Upper lobe of right lung (tissue), 1 donor: ENCODE measurements at places on chromosomes 16 and 17. TPM values are rescaled to one million over a fixed set of nuclear protein-coding genes. Genes with fewer than 3 reads are reported as not detected.
A peak's percentile ranks its signal among the peaks of the same experiment; 100 is the strongest.

- H3K27ac ChIP-seq, result peak overlapping the region; percentile 74
- peaks cover 53% of the 10 kb centered on the region for H3K4me1 ChIP-seq
- DNase-seq, result no peak
Measured at GRCh38 chr16:20910781-20911321, 10.3 kb downstream of the LYRM1 start.

GRCh38 chr17:4098521-4099209, 44.2 kb downstream of the ZZEF1 start:
- no peaks in the 10 kb centered on the region for H3K27me3 ChIP-seq
- DNase-seq, result no peak
- peaks cover 76% of the 10 kb centered on the region for H3K36me3 ChIP-seq
- H3K27ac ChIP-seq, result no peak overlapping the region
- peaks cover 16% of the 10 kb centered on the region for H3K4me1 ChIP-seq

DNA sequence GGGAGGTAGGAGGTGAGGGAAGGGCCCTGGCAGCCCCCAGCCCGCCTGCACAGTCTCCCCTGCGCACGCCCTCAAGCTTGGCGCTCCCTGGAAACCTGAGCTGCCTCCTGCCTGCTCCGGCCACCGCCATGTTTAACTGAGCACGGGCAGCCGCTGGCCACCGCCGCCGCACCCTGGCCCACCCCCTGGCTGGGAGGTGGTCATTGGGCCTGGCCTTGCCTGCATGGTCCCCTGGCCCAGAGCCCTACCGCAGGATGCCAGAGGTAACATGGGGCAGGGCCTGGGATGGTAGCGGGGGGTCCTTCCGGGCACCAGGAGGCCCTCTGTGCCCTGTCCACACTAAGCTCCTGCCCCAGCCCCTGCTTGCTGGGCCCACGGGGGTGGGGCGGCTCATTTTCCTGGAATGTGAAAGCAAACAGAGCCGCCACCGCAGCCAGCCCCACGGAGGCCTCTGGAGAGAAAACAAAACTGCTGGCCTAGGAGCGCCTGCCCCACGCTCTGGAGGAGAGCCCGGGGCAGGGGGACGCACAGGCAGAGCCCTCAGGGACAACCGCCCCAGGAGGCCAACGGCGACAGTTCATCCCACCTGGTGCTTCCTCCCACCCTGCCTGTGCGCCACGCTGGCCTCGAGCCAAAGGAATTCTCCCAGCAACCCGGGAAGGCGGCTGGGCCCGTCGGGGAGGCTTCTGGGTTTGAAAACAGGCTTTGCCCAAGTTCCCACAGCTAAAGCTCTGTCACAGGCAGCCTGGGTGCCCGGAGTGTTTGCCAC, 8.9 kb downstream of the NHERF2 start:
- H3K4me1 ChIP-seq, result peaks cover 85% of the 10 kb centered on the region
- H3K4me3 ChIP-seq, result peak overlapping the region; percentile 45
- peaks cover 27% of the 10 kb centered on the region for H3K36me3 ChIP-seq
- H3K27ac ChIP-seq, result peak overlapping the region; percentile 94
- H3K27me3 ChIP-seq, result no peaks in the 10 kb centered on the region

- H3K36me3 ChIP-seq, result peaks cover 28% of the 10 kb centered on the region
- H3K27ac ChIP-seq, result no peak overlapping the region
- H3K4me1 ChIP-seq, result no peaks in the 10 kb centered on the region
- DNase-seq, result no peak
- no peaks in the 10 kb centered on the region for H3K27me3 ChIP-seq
- no peak overlapping the region for H3K4me3 ChIP-seq
Measured at GRCh38 chr17:32385971-32386370, 36.0 kb downstream of the ZNF207 start.

- H3K27ac ChIP-seq, result no peak overlapping the region
- DNase-seq, result no peak
- no peaks in the 10 kb centered on the region for H3K36me3 ChIP-seq
- H3K4me1 ChIP-seq, result no peaks in the 10 kb centered on the region
- H3K27me3 ChIP-seq, result peaks cover 21% of the 10 kb centered on the region
- no peak overlapping the region for H3K4me3 ChIP-seq
Measured at GRCh38 chr17:45715787-45716186, 68.3 kb upstream of the CRHR1 start.

DNA sequence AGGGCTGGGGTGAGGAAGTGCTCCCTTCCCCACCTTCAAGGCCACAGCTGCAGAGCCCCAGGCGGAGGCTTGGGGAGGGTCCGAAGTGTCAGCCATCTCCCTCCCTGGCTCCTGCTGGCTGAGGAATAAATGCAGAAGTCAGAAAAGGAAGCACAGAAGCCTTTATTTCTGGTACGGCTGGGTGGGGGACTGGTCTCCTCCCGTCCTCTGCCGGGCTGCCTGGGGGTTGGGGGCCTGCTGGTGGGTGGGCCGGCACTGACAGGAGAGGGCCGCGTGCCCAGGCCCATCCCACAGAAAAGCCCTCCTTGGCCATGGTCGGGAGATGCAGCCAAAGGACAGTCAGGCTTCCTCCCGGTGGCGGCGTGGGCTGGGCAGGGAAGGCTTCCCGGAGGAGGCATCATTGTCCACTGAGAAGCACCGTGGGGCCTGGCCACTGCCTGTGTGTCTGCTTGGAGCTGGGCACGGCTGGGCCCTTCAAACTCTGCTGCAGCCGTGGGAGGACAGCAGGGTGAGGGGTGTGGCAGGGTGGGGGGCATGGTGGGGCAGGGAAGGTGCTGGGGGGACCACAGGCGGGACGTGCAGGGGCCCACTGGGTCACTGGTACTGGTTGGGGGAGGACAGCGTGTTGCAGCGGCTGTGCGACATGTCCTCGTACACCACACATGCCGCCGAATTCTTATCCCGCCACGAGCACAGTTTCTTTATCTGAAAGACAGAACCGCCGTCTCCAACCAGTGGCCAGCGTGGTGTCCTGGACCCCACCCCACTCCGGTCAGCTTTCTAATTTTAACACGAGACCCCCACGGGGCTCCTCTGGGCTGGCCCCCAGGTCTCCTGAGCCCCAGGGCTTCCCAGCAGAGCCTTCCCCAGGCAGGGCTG, 2.4 kb downstream of the CD7 start:
- no peak overlapping the region for H3K4me3 ChIP-seq
- DNase-seq, result no peak
- peaks cover 36% of the 10 kb centered on the region for H3K27me3 ChIP-seq
- peaks cover 10% of the 10 kb centered on the region for H3K4me1 ChIP-seq
- H3K27ac ChIP-seq, result no peak overlapping the region

DNA sequence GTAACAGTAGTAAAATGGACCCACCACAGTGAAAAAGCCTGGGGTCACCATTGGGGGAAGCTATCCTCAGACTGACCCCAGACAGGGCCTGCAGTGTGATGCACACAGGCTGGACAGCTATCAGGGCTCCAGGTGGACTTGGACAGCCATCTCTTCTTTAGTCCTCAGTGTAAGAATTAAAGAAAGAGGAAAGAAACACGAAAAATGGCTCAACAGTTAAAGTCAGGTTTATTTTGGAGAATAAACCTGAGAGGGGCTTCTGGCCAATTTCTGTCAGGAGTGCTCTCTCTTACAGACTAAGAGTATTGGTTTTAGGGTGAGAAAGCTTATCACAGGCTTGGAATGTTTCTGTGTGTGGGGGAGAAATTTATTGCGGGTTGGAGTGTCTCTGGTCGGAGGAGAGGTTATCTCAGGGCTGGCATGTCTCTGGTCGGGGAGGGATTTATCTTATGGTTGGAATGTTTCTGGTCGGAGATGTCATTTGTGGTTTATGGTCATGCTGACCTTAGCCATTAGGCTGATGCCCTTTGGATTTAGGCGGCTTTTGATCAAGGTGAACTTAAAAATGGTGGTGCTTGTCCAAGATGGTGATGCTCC, 10.8 kb upstream of the B4GALNT2 start:
- no peaks in the 10 kb centered on the region for H3K4me1 ChIP-seq
- H3K27me3 ChIP-seq, result no peaks in the 10 kb centered on the region
- H3K36me3 ChIP-seq, result no peaks in the 10 kb centered on the region
- no peak overlapping the region for H3K27ac ChIP-seq
- H3K4me3 ChIP-seq, result no peak overlapping the region

GRCh38 chr17:34081269-34081668, 173.8 kb upstream of the CCL2 start:
- no peaks in the 10 kb centered on the region for H3K27me3 ChIP-seq
- no peak overlapping the region for H3K27ac ChIP-seq
- no peaks in the 10 kb centered on the region for H3K4me1 ChIP-seq
- H3K4me3 ChIP-seq, result no peak overlapping the region

GRCh38 chr17:42846594-42847280, 2.4 kb downstream of the AOC2 start:
- H3K36me3 ChIP-seq, result peaks cover 40% of the 10 kb centered on the region

GRCh38 chr17:12765548-12765947, 23.8 kb upstream of the ARHGAP44 start:
- no peaks in the 10 kb centered on the region for H3K36me3 ChIP-seq
- H3K4me3 ChIP-seq, result no peak overlapping the region
- peaks cover 4% of the 10 kb centered on the region for H3K27me3 ChIP-seq
- DNase-seq, result no peak

DNA sequence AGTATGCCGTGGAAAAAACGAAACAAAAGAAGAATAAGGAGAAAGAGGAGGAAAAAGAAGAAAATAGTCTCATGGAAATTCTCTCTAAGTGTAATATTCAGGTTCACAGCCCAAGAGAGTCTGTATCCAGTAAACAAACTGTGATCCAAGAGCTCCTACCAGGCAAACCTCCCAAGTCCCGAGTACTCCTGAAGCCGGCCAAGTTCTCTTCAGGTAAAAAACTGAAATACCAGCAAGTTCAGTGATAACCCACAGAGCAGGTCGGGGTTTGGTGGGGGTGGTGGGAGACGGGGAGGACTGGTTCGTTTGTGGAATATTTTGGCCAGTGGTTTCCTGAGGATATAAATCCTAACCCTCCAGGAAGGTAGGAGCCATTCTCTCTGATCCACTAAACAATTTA, 8.5 kb upstream of the TVP23B start:
- H3K27me3 ChIP-seq, result no peaks in the 10 kb centered on the region
- no peaks in the 10 kb centered on the region for H3K36me3 ChIP-seq
- H3K27ac ChIP-seq, result no peak overlapping the region
- H3K4me3 ChIP-seq, result no peak overlapping the region

DNA sequence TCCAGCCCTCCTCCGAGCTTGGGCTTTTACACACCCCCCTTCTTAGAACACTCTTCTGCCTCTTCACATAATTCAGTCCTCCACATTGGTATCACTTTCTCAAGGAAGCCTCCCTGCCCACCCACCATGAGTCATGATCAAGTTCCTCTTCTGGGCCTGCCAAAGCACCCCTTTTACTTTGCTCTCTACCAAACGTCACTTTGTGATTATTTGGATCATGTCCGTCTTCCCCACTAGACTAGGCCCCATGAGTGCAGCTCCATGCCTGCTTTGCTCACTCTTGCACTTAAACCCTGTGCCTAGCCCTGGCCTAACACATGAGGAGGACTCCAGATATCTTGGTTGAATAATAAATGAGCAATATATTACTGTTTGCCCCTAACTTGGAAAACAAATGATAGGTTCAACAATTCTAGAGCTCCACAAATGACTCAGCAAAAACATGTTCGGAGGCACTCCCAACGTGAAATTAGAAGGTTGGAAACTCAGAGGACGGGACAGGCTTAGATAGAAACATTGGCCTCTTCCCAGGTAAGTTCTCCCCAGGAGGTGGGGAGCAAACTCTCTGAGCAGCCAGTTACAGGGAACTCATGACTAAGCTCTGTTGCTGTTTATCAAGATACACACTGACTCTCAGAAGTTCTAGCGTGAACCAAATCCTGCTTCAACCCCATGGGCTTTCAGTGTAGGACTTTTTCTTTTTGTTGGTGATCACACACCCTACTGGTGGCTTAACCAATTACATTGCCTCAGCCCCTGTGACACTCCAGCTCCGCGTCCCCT, 28.3 kb downstream of the G6PC1 start:
- H3K27ac ChIP-seq, result peak overlapping the region; percentile 81
- peaks cover 14% of the 10 kb centered on the region for H3K4me1 ChIP-seq
- H3K36me3 ChIP-seq, result no peaks in the 10 kb centered on the region
- H3K4me3 ChIP-seq, result no peak overlapping the region

DNA sequence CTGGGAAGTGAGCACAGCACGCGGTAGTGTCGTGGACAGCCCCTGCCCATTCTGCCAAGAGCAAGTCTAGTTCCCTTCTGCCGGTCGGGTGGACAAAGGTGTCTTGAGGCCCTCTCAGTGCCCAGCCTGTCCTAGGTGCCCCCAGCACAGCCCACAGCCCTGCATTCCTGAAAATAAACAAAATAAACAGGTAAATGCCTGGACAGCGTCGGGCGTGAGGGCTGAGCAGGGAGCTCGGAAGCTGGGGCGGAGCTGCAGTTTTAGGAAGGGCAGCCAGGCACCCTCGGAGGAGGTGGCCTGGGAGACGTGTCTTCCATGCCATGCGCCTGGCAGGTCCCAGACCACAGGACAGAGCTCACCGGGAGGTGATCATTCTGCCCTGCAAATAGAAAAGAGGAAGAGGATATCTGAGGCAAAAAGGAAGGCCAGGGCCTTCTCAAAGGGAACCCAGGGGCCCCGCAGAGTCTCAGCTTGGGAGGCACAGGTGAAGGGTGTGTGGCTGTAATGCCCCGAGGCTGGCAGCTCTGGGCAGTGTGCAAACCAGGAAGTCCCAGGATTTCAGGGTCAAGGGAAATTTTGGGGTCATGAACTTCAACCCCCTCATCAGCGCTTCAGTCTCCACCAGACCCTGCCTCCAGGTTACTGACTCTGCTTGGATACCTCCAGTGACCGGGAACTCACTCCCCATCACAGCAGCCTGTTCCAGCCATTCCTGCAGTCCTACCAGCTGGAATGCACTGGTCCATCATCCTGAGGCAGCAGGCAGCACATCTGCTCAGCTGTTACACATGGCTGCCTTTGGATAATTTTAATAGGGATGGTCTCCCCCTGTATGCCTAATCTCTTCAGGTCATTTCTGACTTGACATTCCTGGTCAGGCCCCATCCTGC, 1.7 kb downstream of the ZNF469 start:
- peak; percentile 51 for DNase-seq
- H3K27ac ChIP-seq, result no peak overlapping the region
- H3K36me3 ChIP-seq, result no peaks in the 10 kb centered on the region
- H3K4me1 ChIP-seq, result peaks cover 13% of the 10 kb centered on the region

- no peak for DNase-seq
- no peaks in the 10 kb centered on the region for H3K4me1 ChIP-seq
- no peaks in the 10 kb centered on the region for H3K27me3 ChIP-seq
- no peak overlapping the region for H3K27ac ChIP-seq
- H3K4me3 ChIP-seq, result no peak overlapping the region
Measured at GRCh38 chr16:79673635-79674034, 73.1 kb upstream of the MAF start.

DNA sequence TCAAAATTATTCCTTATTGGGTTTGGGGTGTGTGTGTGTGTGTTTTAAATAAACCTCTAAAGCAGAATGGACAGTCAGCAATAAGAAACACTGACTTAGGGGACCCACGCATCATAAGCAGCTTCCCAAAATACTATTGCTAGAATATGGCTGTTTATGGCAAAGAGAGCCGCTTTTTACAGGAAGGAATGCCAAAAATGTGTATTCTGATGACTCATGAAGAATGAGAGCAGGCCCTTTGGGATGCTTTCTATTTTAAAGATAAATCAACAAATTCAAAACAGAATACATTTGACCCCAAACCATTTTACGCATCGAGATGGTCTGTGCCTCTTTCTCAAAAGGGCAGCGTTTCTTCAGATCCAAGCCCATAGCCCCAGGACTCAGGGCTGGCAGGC, 37.5 kb downstream of the ARHGAP17 start:
- H3K4me1 ChIP-seq, result peaks cover 33% of the 10 kb centered on the region
- H3K4me3 ChIP-seq, result no peak overlapping the region
- no peak overlapping the region for H3K27ac ChIP-seq
- H3K27me3 ChIP-seq, result no peaks in the 10 kb centered on the region
- no peak for DNase-seq

The KRTAP17-1 gene
- not detected for total RNA-seq

The TAT gene
- total RNA-seq, result not detected

The STAC2 gene
- total RNA-seq, result 0.46 TPM

The IL21R gene
- total RNA-seq, result 3.9 TPM

The KCNH4 gene
- 0.26 TPM for total RNA-seq

The SLC16A13 gene
- total RNA-seq, result 10.1 TPM

The ADAM11 gene
- total RNA-seq, result 0.43 TPM

The AANAT gene
- not detected for total RNA-seq

The CES1 gene
- 293 TPM for total RNA-seq

The TBC1D26 gene
- not detected for total RNA-seq

The NFAT5 gene
- total RNA-seq, result 62.3 TPM
